ENCODE measurements at places on chromosomes 7 and 10. TPM values are rescaled to one million over a fixed set of nuclear protein-coding genes. Genes with fewer than 3 reads are reported as not detected.

DNA sequence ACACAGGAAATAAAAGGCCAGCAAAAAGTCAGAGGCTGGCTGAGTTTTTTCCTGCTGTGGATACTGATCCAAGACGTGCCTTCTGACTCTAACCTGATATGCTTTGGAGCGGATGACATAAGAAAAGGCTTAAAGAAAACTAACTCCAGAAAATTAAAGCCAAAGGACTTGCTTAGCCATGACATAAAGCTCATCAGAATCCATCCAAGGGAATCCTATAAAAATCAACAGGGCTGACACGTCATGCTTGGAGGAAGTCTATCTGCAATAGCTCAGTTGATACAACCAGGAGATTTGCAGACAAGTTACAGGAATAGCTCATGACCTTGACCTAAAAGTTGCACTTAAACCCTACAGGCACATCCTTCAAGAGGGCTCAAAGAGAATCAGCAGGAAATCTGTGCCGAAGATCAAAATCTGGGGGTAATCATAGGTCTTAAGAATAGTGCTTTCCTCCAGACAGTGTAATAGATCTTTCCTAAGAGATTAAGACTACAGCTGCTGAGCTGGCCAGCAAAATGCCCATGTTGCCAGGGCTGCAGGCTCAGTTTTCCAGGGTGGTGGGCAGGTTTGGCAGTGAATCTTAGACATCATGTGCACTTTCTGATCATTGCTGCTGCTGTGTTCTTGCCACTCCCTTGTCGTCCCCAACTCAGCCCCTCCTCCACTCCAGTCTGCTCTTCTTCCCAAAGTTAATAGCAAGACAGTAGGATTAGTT, 111.5 kb upstream of the SVIL start:
- no peak for DNase-seq

GRCh38 chr7:332020-332517, 42.1 kb downstream of the FOXL3 start:
- DNase-seq = no peak

DNA sequence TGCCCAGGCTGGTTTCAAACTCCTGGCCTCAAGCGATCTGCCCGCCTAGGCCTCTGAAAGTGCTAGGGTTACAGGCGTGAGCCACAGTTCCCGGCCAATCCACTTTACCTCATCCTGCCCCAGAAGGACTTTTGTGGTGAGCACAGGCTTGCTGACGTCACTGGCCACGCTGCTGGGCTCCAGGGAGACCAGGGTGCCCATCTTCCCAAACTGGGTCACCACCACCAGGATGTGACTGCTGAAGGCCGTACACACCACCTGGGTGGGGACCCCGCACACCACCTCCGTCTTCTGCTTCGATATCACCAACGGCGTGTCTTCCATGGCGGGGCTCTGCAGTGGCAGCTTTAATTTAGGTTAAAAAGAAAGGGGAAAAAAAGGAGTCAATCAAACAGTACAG, 816 bp downstream of the PSMG3 start:
- no peak for DNase-seq

DNA sequence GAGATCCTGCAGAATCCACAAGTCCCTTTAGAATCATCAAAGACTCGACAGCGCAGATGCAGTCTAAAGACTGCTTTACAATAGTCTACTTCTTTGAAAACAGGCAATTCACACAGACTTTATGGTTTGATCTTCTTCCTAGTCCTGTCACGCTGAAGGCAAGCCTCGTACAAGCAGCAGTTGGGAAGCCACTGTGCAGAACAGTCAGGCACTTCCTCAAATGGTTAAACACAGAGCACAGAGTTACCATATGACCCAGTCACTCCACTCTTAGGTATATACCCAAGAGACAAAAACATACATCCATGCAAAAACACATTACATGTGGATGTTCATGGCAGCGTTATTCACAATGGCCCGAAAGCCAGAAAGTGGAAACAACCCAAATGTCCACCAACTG, 41.4 kb downstream of the LRRC20 start:
- no peak for DNase-seq

GRCh38 chr7:81600608-81601007, 169.2 kb downstream of the HGF start:
- DNase-seq = no peak

- peak; percentile 56 for DNase-seq
Observed at GRCh38 chr10:100826983-100827818, 81.8 kb downstream of the PAX2 start.

GRCh38 chr10:3439183-3439582, 266.6 kb upstream of the PITRM1 start:
- DNase-seq = no peak

GPAM gene
- 16.0 TPM for total RNA-seq

DNA sequence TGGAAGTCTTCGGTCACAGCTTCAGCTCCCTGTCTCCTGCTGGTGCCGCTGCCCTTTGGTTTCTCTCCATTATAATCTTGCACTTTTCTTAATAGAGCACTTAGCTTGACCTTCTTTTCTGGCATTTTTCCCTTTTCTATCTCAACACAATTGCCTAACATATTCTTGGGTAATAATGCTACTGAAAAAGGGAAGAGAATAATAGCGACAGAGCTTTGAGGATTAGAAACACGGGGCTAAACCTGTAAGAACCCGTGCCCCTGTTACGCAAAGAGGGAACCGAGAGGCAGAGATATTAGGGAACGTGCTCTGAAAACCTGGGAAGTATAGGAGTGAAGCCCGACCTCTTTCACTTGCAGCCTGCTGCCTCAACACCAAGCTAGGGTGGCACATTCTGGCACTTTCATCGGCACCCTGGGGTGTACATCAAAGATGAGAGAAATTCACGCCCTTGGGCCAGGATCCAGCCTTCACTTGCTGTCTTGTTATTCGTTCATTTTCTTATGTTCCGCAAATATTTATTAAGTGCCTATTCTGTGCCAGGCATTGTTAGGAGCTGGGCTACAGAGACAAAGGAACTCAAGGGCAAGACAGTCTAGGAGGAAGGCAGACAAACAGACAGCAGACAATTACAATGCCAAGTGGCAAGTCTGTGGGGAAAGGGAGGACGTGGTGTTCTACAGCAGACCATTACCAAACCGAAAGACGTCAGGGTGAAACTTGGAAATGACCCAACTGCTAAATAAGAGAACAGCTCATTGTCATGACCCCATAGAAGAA, 33.0 kb upstream of the GALNTL5 start:
- DNase-seq = no peak

DNA sequence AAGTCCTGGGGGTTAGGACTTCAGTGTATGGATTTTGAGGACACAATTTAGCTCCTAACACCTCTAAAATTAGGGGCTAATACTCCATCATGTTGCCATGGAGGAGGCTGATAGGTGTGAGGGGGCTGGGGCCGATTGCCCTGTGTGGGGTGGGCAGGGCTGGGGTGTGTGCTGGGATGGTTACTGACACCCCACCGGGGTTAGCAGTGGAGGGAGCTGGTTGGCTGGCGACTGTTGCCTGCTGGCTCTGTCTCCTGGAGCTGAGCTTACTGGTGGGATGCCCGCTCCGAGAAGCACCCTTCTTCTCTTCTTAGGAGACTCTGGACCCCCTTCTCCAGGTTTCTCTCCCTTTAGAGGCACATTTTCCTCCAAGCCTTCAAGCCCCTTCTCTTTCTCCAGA, 22.2 kb upstream of the SH2D4B start:
- DNase-seq = no peak

DNA sequence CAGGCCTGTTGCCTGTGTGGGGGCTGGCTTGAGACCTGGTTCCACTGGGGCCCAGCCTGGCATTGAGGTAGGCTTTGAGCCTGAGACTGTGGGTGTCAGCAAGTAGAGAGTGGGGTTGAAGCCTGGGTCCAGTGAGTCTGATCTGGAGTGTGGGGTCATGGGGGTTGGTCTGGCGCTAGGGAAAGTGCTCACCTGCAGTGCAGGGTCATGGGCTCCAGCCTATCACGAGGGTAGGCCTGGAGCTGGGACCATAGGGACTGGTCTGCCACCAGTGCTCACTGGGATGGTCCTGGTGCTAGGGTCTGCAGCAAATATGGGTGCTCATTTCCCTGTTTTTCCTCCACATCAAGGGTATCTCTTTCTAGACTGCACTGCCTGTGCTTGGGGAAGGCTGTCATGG, 95.4 kb upstream of the KLF14 start:
- DNase-seq = no peak

NEUROG3 gene
- not detected for total RNA-seq

DNA sequence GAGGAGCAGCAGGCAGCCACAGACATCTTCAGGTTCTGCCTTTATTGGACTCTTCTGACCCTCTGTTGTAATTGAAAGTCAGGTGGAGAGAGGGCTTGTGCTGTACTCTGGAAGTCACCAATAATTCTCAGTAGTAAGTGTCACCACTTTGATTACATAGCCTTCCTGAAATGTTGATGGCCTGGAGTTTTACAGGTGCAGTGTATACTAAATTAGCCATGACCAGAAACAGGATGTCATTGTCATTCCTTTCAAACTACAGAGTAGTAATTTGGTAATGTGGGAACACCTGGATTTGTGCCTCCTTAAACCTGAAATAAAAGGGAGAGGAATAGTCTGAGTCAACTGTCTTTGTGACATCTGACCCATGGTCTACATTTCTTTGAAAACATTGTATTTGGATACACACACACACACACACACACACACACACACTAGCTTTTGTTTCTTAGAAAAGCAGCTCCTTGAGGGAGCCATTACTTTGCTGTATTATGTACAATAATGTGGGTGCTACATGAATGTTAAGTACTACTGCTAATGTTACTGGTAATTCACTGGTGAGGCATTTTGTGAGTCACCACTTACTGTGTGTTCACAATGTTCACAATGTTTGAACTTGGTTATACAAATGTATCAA, 19.6 kb downstream of the ARL4A start:
- no peak for DNase-seq

OR2A2 gene
- total RNA-seq = not detected

DNA sequence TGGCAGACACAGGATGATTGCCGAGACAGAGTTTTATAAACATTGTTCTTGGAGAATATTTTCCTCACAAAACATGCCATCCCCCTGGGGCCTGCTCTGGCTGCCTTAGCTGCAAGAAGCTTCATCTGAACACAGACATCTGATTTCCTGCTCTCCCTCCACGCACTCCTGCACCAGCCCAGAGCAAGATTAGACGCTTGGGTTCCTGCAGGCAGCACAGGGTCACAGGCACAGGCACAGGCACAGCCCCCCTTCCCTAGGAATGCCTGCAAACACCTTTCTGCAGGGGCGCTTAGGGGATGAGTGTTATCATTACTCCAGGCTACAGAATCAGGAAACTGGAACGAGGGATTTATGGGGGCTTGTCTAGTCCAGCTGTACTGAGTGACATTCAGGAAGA, 450.3 kb downstream of the GRID1 start:
- DNase-seq = no peak

SPDYE18 gene
- not detected for total RNA-seq

DNA sequence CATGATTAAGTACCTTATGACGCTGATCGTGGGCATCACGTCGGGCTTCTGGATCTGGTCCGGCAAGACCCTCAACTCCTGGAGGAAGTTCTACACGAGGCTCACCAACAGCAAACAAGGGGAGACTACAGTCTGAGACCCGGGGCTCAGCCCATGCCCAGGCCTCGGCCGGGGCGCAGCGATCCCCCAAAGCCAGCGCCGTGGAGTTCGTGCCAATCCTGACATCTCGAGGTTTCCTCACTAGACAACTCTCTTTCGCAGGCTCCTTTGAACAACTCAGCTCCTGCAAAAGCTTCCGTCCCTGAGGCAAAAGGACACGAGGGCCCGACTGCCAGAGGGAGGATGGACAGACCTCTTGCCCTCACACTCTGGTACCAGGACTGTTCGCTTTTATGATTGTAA, 2.5 kb downstream of the FZD1 start:
- DNase-seq = peak; percentile 29

- DNase-seq = no peak
Observed at GRCh38 chr7:38796626-38797501, 112.1 kb downstream of the VPS41 start.

DNA sequence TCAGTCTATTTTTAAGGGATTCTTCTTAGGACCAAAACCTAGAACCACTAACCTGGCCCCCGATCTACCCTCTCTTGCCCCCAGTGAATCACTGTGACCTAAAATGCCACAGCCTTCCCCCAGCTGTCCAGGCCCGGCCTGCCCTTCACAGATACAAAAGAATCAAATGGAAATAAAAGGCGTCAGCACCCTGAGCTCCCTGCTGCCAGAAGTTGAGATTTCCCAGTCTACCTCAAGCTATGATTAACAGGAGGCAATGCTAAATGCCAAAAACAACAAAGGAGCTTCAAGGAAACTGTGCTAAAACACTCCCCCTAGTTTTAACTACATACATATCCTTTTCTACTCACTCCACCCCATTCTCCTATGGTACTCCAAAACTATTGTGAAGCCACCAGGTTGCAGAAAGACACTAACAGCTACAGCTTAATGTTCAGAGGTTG, 67.8 kb downstream of the GSAP start:
- no peak for DNase-seq

- no peak for DNase-seq
Observed at GRCh38 chr7:102009628-102010027, 192.2 kb downstream of the CUX1 start.

BTRC gene
- total RNA-seq = 20.9 TPM

PLXNA4 gene
- 0.35 TPM for total RNA-seq

UROS gene
- total RNA-seq = 42.3 TPM

DNA sequence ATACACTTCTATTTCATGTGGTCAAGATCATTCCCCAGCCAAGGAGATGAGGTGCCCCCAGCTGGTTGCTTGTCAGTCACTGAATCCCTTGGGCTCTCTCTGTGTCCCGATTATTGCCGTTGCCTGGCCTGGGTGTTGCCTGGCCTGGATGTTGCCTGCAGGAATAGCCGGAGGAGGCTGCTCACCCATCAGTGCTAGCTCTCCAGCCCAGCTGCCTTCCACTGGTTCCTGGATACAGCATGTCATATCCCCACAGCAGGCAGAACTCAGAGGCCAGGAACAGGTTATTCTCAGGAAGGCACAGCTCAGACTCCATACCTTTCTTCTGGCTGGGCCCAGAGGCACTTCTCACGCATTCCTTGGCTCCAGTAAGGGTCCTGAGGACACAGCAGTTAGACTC, 542.1 kb upstream of the MGMT start:
- no peak for DNase-seq

PRSS1 gene
- total RNA-seq = not detected

DNA sequence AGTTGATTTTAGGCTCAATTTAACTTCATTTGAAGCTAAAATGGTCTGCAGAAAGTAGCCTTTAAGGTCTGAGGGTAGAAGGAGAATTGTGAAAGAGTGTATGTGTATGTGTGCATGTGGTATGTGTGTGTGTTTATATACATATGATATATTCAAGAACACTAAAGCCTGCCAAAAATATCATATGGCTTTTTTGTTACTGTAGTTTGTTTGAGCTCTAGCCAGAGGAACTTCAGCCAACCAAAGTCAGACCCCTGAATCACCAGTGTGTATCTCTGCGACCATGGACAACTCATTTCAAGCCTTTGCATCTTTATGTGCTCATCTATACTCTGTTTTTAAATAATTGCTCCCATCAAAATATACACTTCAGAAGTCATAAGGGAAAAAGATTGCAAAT, 58.4 kb upstream of the HDAC9 start:
- DNase-seq = no peak

GRCh38 chr10:66625709-66626590, 299.9 kb upstream of the LRRTM3 start:
- no peak for DNase-seq

CHRM2 gene
- total RNA-seq = not detected

TAS2R4 gene
- total RNA-seq = 0.66 TPM

FUOM gene
- 39.6 TPM for total RNA-seq

GRCh38 chr7:120089968-120090367, 183.0 kb upstream of the KCND2 start:
- peak; percentile 28 for DNase-seq

Measured in H9 (cell line).